ENCODE measurements at places on chromosomes 12 and 14.

DNA sequence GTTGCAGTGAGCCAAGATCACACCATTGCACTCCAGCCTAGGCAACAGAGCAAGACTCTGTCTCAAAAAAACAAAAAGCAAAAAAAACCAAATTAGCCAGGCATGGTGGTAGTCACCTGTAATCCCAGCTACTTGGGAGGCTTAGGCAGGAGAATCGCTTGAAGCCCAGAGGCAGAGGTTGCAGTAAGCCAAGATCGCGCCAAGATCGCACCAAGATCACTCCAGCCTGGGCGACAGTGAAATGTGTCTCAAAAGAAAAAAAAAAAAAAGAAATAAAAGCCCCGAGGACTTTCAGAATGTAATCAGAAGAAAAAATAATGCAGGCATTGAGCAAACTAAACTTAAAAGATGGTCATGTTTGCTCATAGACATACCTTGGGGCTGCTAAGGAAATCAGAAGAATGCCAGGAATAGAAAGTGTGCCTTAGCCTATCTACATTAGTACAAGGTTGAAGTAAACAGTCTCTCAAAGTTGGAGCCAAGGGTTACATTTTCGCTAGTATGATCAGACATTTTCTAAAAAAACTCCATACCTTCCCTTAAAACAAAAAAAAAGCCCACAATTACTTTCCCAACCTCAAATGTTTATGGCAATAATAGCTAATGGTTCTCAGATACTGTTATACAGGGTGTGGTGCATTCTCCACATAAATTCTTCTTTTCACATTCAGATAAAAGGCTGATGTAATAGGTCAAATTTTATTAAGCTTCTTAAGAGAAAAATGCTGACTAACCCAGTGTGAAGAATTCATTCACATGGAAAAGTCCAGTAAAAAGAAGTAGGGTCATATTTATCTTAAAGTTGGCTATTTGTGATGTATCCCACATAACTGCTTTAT, 15.8 kb downstream of the DTD2 start:
- no peak for DNase-seq

GRCh38 chr12:72272731-72273498, 745 bp downstream of the TRHDE start:
- no peak for DNase-seq

- DNase-seq = no peak
These were observed 6.3 kb downstream of the MGP start for GRCh38 chr12:14879222-14879933.

GRCh38 chr12:50506753-50507473, 2.1 kb downstream of the DIP2B start:
- no peak for DNase-seq

DNA sequence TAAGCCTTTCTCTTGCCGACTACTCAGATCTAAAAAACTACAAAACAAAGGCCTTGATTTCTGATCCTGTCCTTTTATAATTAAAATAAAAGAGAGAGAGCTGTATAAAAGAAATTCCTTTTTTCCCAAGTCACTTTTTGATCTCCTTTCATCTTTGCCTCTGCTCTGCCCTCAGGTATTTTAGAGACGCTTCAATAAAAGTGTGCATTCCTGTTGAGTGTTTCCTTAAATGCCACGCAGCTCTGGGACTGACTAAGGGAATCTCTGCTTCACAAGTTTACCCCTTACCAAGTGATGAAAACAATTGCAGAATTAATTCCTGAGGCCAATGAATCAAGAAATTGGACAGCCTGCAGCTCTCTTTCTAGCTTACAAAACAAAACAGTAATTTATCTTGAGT, 1109.8 kb downstream of the TMTC2 start:
- DNase-seq = no peak

DNA sequence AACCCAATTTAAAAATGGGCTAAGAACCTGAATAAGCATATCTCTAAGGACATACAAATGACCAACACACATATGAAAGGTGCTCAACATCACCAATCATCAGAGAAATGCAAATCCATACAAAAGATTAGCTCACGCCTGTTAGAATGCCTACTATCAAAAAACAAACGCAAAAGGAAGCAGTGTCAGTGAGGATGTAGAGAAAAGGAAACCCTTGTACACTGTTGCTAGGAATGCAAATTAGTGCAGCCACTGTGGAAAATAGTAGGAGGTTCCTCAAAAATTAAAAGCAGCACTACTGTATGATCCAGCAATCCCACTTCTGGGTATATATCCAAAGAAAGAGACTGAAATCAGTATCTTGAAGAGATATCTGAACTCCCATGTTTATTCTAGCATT, 133.0 kb downstream of the CPNE8 start:
- no peak for DNase-seq

DNA sequence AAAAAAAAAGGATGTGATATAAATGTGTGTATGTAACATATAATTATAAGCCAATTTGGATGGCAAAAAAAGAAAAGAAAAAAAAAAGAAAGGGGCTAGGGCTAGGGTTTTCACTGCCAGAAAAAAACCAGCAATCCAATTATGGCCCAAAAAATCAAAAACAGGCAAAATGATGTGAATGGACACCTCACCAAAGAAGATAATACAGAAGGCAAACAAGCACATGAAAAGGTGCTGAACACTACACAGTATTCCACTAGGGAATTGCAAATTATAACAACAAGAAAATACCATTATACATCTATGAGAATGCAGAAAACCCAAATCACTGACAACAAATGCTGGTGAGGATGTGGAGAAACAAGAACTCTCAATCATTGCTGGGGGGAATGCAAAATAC, 12.1 kb upstream of the MIPOL1 start:
- no peak for DNase-seq
